ENCODE measurements at places on chromosomes 11 and 22. TPM values are rescaled to one million over a fixed set of nuclear protein-coding genes. Genes with fewer than 3 reads are reported as not detected.

- DNase-seq: no peak
Observed at GRCh38 chr11:4441515-4441914, 7.6 kb upstream of the OR52K2 start.

The P2RY2 gene
- total RNA-seq: 2.2 TPM

The TRIM48 gene
- not detected for total RNA-seq

GRCh38 chr11:12086271-12087074 is 23.9 kb upstream of the MICAL2 start:
- no peak for DNase-seq

DNA sequence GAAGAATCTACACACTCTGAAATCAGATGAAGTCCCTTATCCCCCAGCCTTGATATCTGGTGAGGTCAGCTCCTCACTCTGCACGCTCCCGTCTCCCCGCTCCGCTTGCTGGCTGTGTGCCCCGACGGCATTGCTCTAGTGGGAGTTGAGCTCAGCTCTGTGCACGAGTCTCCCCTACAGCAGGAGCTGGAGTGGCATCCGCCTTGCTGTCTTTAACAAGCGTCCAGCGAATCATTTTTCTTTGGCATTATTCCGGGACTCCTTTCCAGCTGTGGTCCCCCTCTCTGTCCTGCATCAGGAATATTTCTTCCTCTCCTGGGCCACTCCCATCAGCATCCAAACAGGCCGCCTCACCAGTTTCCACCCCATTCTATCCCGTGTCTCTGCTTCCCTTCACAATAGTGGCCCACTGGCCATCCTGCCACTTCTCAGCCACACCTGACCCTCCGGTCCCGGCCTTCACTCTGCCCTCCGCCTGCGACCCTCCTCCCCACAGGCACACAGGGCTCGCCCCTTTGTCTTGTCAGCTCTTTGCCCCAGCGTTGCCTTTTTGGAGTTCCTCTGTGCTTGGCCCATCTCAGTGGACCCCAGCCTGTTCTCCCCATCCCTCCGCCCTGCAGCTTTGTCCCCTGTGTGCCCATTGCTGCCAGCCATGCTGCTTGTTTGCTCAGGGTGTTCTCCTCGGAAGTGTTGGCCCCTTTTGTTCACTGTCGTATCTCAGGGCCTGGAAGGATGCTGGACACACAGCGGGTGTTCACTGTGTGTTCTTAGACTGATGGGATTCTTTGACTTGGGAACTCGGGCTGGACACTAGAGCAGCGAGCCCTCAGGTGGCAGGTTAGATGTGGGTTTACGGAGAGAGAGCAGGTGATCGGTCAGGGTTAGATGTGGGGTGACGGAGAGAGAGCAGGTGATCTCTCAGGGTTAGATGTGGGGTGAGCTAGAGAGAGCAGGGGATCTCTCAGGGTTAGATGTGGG is 441.8 kb downstream of the TBC1D22A start:
- DNase-seq: no peak

Measured in hematopoietic multipotent progenitor cell (in vitro differentiated cells).